GM23248 (cell line): ENCODE measurements at places on chromosomes 5 and 9.

DNA sequence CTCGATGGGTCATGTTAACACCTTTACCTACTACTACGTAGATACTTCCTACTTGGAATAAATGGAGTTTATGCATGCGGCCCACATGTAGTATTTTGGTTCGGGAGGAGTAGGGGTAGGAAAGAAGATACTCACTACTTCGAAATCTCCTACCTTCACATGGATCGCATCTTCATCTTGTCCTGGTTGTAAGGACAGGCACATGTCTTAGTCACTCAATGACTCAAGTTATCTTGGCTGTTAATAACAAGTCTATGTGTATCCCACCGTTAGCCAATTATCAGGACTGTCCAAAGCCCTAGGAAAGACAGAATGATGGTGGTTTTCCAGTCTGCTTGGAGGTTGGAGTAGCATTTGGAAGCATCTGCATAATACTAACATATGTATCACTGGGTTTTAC is 24.1 kb downstream of the CMYA5 start:
- no peak overlapping the region for H3K4me3 ChIP-seq
- no peaks in the 10 kb centered on the region for H3K36me3 ChIP-seq
- DNase-seq: no peak
- H3K27ac ChIP-seq: no peak overlapping the region

DNA sequence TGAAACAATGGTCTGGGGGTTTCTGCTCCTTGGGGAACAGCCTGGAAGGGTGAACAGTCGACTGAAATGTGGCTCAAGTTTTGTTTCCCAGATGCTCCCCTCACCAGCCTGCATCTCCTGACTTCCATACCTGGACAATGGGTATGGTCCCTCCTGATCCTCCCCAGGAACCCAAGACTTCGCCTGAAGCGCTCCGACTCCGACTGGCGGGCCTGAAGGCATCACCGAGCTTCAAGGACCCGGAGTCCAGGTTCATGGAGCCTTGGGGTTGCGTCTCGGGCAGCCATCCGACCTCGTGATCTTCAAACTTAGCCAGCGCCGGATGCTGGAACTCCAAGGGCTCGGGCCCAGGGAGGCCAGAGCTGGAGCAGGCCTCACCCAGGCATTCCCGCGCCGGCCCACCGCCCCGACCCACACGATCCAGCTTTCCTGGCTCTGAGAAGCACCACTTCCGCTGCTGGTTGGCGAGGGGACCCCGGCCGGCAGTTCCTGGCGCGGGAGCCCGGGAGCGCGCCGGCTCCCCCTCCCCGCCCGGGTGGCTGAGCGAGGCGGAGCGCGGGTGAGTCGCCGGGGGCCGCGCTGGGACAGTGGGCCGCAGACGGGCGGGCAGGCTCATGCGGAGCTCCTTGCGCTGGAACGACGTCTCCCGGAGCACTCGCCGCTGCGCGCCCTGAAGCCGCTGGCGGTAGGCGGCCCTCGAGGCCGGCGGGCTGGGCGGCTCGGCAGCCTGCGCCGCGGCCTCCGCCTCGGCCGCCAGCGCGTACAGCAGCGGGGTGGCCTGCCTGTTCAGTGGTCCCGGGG is 5.2 kb downstream of the SHROOM1 start:
- H3K4me1 ChIP-seq: peaks cover 4% of the 10 kb centered on the region; the same call in 1 of the 2 replicates
- H3K27ac ChIP-seq: no peak overlapping the region
- H3K36me3 ChIP-seq: no peaks in the 10 kb centered on the region
- H3K4me3 ChIP-seq: no peak overlapping the region
- no peak for DNase-seq
- H3K27me3 ChIP-seq: no peaks in the 10 kb centered on the region

DNA sequence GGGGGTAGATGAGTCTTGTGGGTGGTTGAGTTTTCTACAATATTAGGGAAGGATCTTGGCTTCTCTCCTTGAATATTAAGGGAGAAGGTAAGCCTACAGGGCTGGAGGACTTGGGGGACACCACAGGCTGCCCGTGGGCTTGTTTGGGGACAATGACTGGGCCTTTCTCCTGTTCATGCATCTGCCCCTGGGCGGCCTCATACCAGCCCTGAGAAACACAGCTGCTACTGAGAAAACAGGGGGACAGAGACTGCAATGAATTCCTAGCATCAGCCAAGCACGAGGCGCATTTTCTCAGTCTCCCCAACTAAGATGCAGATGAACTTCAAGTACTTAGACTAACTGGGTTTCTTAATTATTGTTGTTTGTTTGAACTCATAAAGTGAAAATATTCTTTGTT is 24.6 kb downstream of the C5orf58 start:
- H3K27me3 ChIP-seq: peaks cover 70% of the 10 kb centered on the region
- no peak overlapping the region for H3K4me3 ChIP-seq
- H3K27ac ChIP-seq: no peak overlapping the region
- no peaks in the 10 kb centered on the region for H3K36me3 ChIP-seq
- H3K4me1 ChIP-seq: no peaks in the 10 kb centered on the region
- no peak for DNase-seq

GRCh38 chr5:164818445-164818844 is 1313.0 kb downstream of the MAT2B start:
- H3K27me3 ChIP-seq: no peaks in the 10 kb centered on the region
- no peaks in the 10 kb centered on the region for H3K4me1 ChIP-seq
- no peak overlapping the region for H3K4me3 ChIP-seq
- no peak for DNase-seq

- peaks cover 11% of the 10 kb centered on the region for H3K4me1 ChIP-seq
- no peaks in the 10 kb centered on the region for H3K36me3 ChIP-seq
- H3K27ac ChIP-seq: no peak overlapping the region
- H3K27me3 ChIP-seq: no peaks in the 10 kb centered on the region
- no peak for DNase-seq
- H3K4me3 ChIP-seq: no peak overlapping the region
Measured at GRCh38 chr5:173304591-173304988, 23.6 kb downstream of the STC2 start.
